Spinal cord (tissue), 10 donors: ENCODE measurements at places on chromosomes 7 and 10.

DNA sequence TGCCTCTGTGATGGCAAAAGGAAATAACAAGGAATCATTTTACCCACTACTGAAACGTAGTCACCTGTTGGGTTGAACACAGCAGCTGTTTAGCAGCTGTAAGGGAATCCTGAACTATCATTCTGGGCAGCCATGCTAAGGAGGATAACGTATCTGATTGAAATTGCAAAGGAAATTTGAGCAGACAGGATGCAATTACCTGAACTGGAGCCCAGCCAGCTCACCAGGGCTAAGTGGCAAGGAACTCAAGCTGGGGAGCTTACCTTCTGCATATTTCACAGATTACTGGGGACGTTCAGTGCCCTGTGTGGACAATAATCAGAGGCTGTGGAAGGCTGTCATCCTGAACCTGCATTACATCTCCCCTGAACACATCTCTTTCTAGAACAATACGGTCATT is 650.5 kb downstream of the SORCS3 start:
- H3K36me3 ChIP-seq: no peaks in the 10 kb centered on the region
- no peaks in the 10 kb centered on the region for H3K4me1 ChIP-seq
- H3K4me3 ChIP-seq: no peak overlapping the region
- no peak overlapping the region for H3K27ac ChIP-seq
- no peaks in the 10 kb centered on the region for H3K27me3 ChIP-seq

GRCh38 chr10:103157246-103157645 is 35.8 kb downstream of the NT5C2 start:
- DNase-seq: no peak
- no peaks in the 10 kb centered on the region for H3K4me1 ChIP-seq
- peaks cover 18% of the 10 kb centered on the region for H3K36me3 ChIP-seq
- no peak overlapping the region for H3K4me3 ChIP-seq
- no peaks in the 10 kb centered on the region for H3K27me3 ChIP-seq

- DNase-seq: no peak
- no peak overlapping the region for H3K4me3 ChIP-seq
These were observed 497.3 kb downstream of the INHBA start for GRCh38 chr7:41205600-41205999.

- no peak overlapping the region for H3K4me3 ChIP-seq
- no peaks in the 10 kb centered on the region for H3K36me3 ChIP-seq
- no peaks in the 10 kb centered on the region for H3K27me3 ChIP-seq
- H3K27ac ChIP-seq: no peak overlapping the region
- DNase-seq: no peak
- no peaks in the 10 kb centered on the region for H3K4me1 ChIP-seq
These were observed 56.7 kb upstream of the SDK1 start for GRCh38 chr7:3244241-3244814.

- no peak for DNase-seq
- H3K27me3 ChIP-seq: no peaks in the 10 kb centered on the region
These were observed 30.1 kb upstream of the PAXIP1 start for GRCh38 chr7:155032978-155033377.

- H3K27me3 ChIP-seq: no peaks in the 10 kb centered on the region
- H3K4me3 ChIP-seq: no peak overlapping the region
- no peaks in the 10 kb centered on the region for H3K36me3 ChIP-seq
- no peaks in the 10 kb centered on the region for H3K4me1 ChIP-seq
- DNase-seq: no peak
- no peak overlapping the region for H3K27ac ChIP-seq
These were observed 191.8 kb downstream of the GALNT17 start for GRCh38 chr7:71323726-71324125.

- peaks cover 6% of the 10 kb centered on the region for H3K4me1 ChIP-seq
- no peaks in the 10 kb centered on the region for H3K36me3 ChIP-seq
- H3K27me3 ChIP-seq: no peaks in the 10 kb centered on the region
- H3K4me3 ChIP-seq: no peak overlapping the region
These were observed 617.5 kb downstream of the SDK1 start for GRCh38 chr7:3918576-3918975.

DNA sequence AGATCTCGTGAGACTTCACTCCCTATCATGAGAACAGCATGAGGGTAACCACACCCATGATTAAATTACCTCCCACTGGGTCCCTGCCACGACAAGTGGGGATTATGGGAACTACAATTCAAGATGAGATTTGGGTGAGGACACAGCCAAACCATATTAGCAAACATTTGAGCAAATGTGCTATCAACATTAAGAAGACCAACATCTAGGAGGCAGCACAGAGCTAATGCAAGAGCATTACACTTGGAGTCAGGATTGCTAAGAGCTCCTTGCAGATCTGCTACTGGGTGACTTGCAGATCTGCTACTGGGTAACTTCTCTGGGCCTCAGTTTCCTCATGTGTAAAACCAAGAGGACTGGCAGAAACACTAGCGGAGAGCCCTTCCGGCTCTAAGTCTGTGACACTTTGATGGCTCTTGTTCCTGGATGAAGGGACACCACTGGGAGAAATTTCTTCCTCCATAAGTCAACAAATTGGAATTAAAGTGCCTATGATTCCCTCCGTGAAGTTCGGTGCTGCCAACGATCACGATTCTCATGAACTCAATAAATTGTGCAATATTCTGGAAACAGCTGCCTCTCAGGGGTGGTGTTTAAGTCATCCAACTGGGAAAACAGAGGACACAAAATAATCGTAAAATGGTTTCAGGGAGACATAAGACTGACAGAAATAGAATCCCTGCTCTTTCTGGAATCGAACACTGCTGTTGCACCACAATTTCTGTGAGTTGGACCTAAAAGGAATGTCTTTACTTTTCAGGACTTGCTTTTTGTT is 115.8 kb upstream of the ITGB1 start:
- H3K4me1 ChIP-seq: no peaks in the 10 kb centered on the region
- no peak overlapping the region for H3K4me3 ChIP-seq

GRCh38 chr7:102425639-102426267 is 7.6 kb upstream of the ORAI2 start:
- peaks cover 11% of the 10 kb centered on the region for H3K4me1 ChIP-seq
- peaks cover 76% of the 10 kb centered on the region for H3K36me3 ChIP-seq
- no peaks in the 10 kb centered on the region for H3K27me3 ChIP-seq
- no peak for DNase-seq

DNA sequence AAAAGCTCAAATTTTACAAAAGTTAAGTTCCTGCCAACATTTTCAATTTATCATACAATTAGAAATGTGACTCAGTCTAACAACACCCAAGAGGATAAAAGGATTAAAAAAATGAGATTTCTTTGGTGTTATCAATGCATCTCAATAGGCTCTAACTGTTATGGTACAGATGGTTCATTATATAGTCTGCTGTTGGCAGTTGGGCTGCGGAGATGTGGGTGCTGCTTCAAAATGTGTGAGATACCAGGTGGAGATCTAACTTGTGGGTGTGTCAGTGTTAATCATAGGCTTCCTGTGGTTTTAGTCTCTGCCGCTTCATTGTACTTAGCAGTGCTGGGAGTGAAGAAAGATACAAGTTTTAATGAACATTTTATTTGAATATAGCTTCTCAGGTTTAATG is 231.2 kb downstream of the EXOC4 start:
- no peaks in the 10 kb centered on the region for H3K36me3 ChIP-seq
- no peaks in the 10 kb centered on the region for H3K4me1 ChIP-seq
- H3K4me3 ChIP-seq: no peak overlapping the region
- DNase-seq: no peak

GRCh38 chr7:10315881-10316280 is 657.8 kb upstream of the PHF14 start:
- no peak overlapping the region for H3K4me3 ChIP-seq
- no peaks in the 10 kb centered on the region for H3K4me1 ChIP-seq
- no peak overlapping the region for H3K27ac ChIP-seq
- DNase-seq: no peak
- no peaks in the 10 kb centered on the region for H3K36me3 ChIP-seq

DNA sequence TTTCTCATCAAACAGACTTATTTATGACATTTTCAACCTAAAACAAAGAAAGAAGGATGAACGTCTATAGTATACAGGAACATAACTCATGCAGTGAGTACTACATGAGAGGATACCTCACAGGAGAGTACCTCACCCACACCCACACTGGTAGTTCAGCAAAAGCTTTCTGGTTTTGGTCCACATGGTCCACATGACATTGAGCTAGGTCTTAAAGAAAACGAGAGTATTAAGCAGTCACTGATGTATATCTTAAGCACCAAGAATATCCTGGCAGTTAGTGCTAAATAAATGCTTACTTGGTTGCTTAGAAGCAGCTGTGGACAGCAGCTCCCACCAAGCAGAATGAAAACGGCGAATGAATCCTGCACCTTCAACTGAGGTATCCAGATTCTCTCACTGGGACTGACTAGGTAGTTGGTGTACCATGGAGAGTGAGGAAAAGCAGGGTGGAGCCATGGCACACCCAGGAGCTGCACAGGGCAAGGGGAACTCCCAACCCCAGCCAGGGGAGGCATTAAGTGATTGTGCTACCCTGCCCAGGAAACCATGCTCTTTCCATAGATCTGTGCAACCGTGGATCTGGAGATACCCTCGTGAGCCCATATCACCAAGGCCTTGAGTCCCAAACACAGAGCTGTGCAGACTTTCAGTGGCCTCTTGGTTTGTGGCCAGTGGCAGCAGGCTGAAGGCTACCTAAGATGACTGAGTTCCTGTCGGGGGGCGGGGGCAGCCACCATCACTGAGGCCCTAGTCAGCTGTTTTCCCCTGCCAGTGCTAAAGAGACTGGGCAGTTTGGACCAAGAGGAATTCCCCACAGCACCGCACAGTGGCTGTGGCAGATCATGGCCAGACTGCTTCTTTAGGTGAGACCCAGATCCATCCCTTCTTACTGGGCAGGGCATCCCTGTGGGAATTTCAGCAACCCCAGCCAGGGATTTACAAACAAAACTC is 143.4 kb downstream of the SGMS1 start:
- DNase-seq: no peak
- no peaks in the 10 kb centered on the region for H3K27me3 ChIP-seq
- H3K27ac ChIP-seq: no peak overlapping the region
- H3K4me3 ChIP-seq: no peak overlapping the region
- H3K36me3 ChIP-seq: no peaks in the 10 kb centered on the region
- H3K4me1 ChIP-seq: no peaks in the 10 kb centered on the region

DNA sequence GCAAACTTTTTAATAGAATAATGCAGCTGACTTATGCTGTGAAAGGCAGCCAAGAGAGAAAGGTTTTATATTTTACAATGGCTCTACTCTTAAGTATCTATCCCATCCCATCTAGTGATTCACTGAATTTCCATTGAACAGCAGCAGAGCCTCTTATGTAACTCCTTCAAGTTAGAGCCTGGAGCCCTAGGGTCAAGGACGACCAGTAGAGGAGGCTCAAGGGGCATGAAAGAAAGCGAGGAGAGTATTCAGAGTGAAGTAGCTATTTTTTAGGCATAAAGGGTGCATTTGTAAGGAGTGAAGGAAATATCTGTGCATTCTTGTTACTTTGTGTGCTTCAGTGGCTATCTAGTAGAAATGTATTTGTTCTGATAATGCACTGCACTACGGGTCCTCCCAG is 180.2 kb upstream of the TPK1 start:
- no peak overlapping the region for H3K27ac ChIP-seq
- no peak overlapping the region for H3K4me3 ChIP-seq
- H3K4me1 ChIP-seq: no peaks in the 10 kb centered on the region
- no peaks in the 10 kb centered on the region for H3K36me3 ChIP-seq
- H3K27me3 ChIP-seq: no peaks in the 10 kb centered on the region
- no peak for DNase-seq

GRCh38 chr10:114859222-114859621 is 37.6 kb downstream of the FHIP2A start:
- no peak for DNase-seq
- peaks cover 7% of the 10 kb centered on the region for H3K36me3 ChIP-seq
- no peak overlapping the region for H3K4me3 ChIP-seq
- H3K27ac ChIP-seq: no peak overlapping the region
- H3K27me3 ChIP-seq: no peaks in the 10 kb centered on the region
